ENCODE measurements at places on chromosomes 1 and 21.

DNA sequence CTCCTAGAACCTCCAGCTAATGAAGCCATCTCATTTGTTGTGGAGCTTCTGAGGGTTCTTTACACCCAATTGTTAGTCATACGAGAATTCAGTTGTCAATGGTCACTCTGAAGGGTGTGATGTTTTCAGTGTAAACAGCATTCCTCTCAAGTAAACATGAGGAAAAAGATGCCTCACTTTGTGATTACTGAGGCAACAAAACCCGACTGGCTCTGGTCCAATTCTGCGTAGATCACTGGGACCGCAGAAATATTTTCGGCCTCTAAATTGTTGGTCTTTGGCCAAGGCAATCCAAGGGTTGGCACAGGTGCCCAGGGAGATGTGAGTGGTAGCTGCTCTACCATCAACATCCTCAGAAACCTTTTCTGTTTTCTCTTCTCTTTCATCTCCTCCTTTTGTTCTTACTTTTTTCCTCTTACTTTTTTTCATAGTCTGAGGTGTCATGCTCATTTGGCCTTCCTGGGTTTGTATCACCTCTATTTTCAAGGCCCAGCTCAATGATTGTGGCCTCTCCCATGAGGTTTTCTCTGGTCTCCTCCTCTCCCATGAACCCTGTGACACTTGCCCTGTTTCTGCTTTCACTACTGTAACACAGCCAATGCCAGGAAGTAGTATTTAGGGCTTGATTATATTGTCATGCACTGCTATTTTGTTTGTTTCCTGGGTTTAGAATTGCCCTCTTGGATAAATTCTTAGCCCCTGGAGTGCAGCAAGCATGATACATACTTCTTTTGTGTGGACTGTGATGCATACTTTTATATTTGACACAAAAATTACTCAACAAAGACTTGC lies 221.9 kb downstream of the TNR start:
- no peak for DNase-seq

DNA sequence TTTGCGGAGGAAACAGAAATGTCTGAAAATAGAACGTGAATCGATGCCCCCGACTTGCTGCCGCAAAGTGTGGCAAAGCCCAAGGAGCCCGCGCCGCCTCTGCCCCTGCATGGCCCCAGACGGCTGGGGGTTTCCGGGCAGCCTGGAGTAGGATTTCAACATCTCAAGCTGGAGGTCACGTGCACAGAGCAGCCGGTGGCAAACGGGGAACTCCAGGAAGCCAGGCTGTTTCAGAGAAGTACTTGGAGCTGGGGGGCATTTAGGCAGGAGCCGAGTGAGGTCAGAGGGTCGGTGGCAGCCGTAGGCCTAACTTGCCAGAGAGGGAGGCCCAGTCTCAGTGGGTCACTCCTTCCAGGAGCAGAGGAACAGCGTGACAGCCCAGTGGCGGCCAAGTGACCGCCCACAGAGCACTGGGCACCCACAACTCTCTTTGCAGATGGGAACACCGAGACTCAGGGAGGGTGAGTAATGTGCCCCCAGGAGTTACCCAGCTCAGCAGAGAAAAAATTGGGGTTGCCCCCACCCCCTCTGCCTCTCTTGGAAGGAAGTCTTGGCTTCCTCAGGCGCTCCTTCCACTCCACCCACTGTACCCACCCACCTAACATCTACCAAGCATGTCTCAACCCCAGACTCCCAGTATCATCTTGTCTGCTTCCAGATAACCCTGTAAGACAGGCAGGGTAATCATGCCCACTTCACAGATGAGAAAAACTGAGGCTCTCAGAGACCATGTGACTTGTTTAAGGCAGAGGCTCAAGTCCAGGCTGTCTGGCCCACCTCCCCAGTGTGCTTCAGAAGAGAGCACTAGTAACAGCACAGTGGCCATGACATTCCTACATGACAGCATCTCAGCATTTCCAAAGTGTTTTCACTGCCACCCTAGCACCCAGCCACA lies 179.4 kb downstream of the HIVEP3 start:
- DNase-seq: peak; percentile 83

DNA sequence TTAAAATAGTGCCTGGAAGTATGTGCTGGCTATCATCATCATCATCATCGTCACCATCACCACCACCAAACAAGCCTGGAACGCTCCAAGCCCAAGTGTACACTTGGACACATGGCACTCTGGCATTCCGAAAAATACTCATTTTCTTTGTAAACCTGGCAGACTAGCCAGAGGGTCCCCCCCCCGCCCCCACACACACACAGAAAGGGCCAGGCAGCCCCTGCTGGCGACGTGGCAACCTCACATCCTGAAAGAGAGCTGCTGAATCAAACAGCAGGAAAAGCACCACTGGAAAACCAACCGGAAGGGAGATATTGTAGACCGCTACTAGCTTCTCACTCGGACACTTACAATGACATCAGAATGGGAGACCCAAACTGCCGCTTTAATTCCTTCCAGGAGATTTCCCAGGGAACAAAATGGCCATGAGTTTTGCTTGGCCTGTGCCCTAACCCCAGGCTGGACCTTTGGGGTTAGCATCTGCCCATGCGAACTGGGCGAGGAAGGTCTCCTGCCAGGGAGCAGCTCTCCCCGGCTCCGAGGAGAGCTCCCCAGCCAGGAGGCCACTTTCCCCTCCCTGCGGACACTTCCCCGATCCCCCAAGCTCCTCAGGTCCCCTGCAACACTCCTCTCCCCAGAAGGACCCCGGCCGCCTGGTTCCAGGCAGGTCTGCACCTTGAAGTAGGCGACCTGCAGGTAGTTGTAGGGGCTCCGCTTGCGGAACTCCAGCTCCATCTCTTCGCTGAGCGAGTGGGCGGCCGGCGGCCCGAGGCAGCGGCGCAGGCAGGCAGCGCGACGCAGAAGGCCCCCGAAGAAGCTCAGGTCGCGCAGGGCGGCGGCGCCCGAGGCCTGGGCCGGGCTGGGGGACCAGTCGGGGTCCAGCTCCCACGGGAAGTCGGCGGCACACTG lies 742 bp downstream of the P3H1 start:
- no peak for DNase-seq

DNA sequence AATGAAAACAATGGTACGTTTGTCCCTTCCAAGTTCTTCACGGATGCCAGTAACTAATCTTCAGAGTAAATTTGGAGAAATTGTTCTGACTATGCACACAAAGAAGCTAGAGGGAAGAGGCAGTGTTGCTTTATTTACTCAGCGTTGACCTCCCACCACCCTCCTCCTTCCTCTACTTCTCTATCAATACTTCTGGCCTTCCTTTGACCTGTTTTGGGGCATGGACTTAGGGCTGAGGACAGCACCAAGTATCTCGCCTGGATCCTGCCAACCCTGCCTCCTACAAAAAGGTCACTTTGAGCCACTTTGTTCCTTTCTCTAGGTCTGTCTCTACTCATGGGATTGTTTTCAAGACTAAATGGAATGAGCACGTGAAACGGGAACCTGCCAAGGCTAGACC lies 282.6 kb downstream of the DSCAM start:
- no peak for DNase-seq

DNA sequence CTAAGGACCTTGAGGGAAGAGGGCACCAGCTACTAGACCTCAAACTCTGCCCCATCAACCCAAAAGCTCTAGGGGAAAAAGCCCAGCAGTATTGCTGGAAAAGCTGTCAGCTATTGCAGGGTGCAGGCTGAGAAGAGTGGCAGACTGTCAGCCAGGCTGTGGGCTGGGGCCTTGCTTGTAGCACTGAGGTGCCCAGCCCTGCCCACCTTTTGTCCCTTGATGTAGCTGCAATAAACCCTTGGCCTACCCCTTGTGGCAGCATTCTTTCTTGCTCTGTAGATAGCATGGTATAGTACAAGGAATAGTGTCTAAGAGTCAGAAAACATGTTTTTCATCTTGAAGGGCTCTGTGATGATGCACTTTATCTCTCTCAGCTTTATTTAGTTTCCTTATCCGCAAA lies 39.4 kb downstream of the CDC14A start:
- no peak for DNase-seq

GRCh38 chr1:87115317-87115890 lies 201.0 kb downstream of the HS2ST1 start:
- DNase-seq: no peak

DNA sequence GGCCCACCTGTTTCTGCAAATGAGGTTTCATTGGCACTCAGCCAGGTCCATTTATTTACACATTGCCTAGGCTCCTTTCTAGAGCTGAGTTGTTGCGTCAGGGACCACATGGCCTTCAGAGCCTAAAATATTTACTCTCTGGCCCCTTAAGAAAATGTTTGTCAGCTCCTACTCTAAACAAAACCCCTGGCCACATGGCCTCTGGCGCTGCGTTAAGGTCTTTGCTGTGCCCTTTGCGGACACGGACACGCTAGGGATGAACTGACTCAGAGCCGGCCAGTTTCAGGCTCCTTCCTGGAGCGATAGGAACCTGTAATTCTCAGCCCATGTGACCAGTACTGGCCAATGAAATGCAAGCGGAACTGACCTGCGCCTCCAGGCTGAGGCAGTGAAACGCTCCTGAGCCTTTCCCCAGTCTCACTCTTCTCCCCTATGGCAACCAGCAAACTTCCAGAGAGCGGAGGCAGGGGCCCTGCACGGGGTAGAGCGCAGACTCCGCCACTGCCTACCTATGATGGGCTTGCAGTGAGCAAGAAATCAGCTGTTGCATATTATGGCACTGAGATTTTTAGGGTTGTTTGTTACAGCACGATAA lies 160.3 kb downstream of the ETS2 start:
- no peak for DNase-seq

DNA sequence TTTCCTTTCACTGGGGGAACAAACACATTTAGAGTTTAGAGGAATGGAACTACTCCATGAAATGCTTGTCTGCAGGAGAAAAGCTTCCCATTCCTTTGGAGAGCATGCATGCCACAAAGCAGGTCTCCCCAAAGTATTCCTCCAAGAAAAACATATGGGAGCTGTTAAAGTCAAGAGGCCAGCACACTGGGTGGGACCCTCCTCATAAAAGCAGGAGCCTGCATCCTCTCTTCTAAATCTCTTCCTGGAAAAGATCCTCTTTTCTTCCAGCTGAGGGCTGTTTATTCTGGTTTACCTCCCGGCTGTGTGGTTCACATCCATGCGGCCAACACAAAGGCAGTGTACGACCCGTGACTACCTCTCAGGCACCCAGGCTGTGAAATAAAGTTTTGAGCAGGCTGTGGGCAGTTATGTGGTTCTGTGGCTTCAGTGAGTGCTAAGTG lies 103.4 kb downstream of the TENT5C start:
- DNase-seq: no peak

DNA sequence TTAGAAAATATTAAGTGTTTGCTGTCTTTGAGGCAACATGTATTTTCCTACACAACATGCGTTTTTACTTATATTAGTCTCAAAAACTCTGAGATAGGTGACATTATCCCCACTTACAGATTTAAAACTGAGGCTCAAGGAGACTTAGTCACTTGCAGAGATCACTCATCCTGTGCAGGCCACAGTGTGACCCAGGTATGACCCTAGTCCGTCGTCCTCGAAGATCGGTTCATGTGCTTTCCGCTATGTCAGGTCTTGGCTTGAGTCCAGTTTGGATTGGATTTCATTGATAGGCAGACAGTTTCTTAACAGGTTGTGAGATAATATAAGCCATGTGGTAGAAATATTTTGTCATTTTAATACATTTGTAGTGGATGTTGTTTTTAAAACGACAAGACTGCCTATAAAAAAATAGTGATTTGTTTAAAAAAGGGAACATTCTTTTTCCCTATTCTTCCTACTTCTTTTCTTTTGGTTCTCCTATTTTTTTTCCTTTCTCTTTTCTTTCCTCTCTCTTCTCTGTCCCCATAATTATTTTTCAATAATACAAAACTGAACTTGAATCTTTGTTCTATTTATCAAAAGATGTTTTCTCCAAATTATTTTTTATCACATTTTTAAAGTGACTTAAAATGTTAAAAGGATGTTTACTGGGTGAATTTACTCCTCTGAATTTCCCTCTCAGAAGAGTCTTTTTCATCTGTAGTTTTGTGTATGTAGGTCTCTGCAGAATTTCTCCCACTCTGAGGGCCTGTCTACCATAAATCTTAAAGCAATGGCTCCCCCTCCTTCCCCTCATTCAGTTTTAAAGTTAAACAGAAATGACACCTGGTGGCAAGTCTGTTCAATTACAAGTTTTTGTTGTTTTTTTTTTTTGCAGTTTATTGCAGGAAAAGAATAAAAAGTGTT lies 81.8 kb downstream of the PHTF1 start:
- no peak for DNase-seq

DNA sequence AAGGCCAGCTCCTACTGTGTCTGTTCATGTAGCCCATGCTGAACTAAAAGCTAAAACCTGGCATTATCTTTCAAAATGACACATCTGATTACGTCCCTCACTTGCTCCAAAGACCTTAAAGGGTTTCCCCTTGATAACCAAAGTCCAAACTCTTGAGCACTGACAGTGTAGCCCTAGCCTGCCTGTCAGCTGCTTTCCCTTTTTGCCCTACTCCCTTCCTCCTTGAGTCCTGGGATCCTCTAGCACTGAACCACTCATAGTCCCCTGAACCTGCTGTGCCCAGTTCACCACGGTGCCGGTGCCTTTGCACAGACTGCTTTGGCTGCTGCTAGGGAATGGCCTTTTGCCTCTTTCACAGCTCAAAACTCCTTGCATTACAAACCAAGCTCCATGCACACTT lies 67.5 kb downstream of the PLXNA2 start:
- DNase-seq: no peak

DNA sequence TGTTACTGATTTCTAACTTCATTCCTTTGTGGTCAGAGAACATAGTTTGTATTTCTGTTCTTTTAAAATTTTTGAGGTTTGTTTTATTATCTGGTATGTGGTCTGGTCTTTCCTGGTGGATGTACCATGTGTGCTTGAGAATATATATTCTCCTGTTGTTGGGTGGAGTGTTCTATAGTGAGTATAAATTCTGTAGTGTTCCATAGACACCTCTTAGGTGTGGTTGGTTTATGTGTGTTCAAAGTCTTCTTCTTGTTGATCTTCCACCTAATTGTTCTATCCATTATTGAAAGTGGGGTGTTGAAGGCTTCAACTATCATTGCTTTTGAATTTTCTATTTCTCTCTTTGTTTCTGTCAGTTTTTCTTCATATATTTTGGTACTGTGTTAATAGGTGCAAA lies 20.1 kb downstream of the PPP2R5A start:
- DNase-seq: no peak

GRCh38 chr1:178271471-178271870 lies 177.6 kb downstream of the RASAL2 start:
- DNase-seq: no peak

DNA sequence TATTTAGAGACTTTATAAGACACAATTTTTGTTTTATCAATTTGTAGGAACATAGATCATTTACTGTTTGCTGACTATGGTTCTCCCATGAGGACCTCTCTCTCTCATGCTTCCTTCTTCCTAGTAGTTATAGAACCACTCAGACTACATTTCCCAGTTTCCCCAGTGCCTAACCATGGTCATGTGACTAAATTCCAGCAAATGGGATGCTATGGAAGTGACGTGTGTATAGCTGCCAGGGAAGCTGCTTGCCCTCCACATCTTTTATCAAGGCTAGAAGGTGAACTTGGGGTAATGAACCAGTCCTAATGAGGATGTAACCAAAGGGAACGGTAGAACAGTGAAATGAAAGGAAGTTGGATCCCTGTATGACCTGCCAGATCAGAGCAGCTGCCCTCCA lies 184.0 kb downstream of the MIS18A start:
- no peak for DNase-seq

- DNase-seq: no peak
Observed at GRCh38 chr1:145701306-145701862, 5.8 kb downstream of the PDZK1 start.

- no peak for DNase-seq
Observed at GRCh38 chr1:219339466-219339865, 165.8 kb downstream of the LYPLAL1 start.

- DNase-seq: no peak
Observed at GRCh38 chr1:210263963-210264362, 31.4 kb downstream of the SERTAD4 start.

GRCh38 chr1:201450721-201451291 lies 18.2 kb downstream of the PHLDA3 start:
- peak; percentile 84 for DNase-seq

GRCh38 chr1:16984717-16985116 lies 4.3 kb upstream of the MFAP2 start:
- peak; percentile 87 for DNase-seq

Measured in coronary artery (tissue), 2 donors.